ENCODE measurements at places on chromosomes 3 and 15.

DNA sequence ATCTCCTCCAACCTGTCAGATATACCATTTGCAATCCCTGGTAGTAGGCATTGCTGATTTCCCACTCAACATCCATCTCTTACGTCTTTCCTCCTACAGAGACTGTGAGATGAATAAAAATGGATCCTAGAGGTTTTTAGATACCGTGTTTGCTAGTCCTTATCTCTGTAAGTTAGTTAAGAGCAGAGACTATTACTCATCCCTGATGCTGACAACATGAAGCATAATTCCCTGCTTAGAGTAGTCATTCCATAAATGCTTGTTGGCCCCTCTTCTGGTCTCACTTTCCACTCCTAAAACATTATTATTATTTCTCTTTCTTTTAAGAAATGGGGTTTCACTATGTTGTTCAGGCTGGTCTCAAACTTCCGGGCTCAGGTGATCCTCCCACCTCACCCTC is 136.2 kb downstream of the RTP4 start:
- DNase-seq, result no peak

DNA sequence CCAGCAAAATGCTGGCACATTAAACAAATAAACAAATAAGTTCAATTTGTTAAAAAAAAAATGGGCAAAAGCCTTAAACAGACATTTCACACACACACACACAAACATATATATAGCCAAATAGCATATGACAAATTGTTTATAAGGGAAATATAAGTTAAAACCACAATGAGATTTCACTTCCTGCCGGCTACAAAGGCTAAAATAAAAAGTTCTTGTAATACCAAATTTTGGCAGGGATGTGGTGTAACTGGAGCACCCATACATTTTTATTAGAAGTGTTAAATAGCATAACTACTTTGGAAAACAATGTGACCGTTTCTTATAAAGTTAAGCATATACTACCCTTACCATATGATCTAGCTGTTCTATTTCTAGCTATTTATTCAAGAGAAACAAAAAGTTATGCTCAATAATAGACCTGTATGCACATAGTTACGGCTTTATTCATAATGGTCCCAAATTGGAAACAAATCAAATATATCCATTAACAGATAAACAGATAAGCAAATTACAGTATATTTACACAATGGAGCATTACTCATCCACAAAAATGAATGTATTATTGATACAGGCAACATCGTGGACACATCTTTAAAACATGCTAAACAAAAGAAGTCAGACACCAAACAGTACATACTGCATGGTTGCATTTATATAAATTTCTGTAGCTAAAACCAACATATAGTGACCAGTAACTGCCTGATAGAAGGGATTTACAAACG is 93.9 kb downstream of the EOMES start:
- DNase-seq, result no peak

DNA sequence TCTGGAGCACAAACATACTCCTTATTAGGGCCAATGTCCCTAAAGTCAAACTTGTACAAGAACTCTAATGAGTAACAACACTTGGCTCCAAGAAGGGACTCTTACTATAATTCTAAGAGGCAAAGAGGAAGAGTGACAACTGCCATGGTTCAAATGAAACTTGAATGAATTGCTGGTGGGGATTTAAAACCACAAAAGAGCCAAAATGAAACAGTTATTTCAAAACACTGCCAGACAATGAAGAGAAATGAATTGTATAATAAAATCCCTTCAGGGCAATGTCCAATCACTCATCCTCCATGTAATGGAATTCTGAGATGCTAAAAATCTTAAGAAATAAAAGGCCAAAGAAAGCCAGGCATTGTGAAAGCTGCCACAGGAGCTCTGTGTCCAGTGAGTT is 14.2 kb downstream of the THRB start:
- no peak for DNase-seq

DNA sequence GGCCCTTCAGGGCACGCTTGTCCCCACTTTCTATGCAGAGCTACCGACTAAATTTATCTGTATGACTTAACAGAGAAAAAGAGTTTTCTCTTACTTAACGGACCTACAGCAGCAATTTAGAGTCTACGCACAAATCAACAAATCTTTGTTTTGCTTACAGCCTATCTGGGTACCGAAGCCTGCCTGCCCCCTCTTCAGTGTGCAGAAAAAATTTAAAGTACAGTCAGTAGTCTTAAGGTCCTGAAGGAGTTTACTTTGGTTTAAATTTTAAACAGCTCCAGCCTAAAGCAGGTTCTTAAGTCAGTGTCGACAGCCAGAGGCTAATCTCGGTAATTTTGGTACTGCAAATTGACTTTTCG is 570 bp downstream of the SACM1L start:
- DNase-seq, result no peak

GRCh38 chr15:84112025-84112424 is 123.5 kb upstream of the GOLGA6L4 start:
- no peak for DNase-seq

DNA sequence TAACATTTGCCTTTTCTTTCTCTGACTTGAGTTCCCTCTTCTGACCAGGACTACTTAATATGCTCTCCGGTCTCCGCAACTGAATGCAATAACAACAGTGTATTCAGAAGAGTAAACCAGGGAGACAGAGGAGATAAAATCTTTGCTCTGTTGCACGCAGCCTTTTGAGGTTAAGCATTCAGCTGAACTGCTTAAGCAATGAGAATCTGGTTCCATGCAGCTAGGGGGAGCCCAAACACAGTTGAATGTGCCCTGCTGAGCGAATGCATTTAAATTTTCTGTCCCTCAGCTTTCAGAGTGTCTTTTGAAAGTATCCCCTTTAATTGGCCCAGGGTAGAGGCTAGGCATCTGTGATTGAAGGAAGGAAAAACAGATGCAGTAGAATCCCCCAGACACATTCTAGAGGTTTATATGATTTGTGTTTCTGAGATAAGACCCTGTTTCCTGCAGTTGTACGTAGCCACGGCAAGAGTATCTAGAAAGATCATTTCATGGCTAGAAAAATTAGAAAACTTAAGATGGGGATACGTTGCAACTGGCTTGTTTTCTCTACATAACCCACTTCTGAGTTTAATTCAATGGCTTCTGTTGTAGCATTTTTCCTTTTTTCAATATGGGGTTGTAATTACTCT is 309.6 kb downstream of the TUSC7 start:
- peak; percentile 87 for DNase-seq

DNA sequence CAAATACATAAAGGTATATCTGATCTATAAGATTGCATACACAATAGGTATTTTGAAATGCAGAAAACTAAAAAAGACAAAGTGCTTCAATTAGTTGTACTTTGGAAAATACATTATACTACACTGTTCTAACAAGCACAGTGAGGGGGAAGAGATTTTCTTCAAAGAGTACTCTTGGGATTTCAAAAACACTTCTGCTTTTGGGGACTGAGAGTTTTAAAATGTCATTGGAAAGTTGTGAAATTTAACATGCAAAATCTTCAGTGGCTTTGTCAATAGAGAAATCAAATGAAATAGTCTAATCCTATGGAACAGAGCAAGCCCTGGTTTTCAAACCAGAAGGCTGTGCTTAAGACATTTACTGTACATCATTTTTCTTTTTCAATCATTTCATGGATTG is 322.2 kb upstream of the SEMA6D start:
- no peak for DNase-seq

DNA sequence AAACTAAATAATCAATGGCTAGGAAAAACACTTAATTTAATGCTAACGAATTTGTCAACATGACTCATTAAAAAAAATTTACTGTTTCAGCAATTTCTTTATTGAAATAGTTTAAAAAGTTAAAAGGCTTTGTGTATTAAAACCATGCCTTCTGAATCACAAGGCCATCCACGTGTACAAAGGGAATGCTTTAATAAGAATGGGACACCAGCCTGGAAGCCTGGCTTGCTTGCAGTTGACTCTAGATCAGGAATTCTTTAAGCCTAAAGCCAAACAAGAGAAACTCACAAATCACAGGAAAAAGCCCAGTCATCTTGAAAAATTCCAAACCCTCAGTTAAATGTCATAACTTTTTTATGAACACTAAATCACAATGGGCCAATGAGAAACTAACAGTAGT is 137.6 kb downstream of the PEAK1 start:
- peak; percentile 82 for DNase-seq

- DNase-seq, result no peak
These were observed 168.9 kb upstream of the RGMA start for GRCh38 chr15:93257920-93258319.

GRCh38 chr15:37132826-37133417 is 32.6 kb upstream of the MEIS2 start:
- DNase-seq, result no peak

DNA sequence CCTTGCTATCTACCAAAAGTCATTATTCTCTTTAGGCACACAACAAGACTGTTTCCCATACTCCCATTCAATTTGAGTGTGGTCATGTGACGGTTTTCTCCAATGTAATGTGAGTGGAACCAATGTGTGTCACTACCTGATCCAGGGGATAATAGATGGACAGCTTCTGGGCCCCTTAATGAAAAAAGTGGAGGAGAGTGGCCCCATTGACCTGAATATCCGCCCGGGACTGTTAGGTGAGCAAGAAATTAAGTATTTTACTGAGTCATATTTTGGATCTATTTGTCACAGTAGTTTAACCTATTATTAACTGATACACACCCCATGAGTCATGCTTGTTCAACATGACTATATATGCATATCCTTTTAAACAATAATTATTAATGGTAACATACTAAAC is 15.1 kb upstream of the ARID3B start:
- DNase-seq, result no peak

- DNase-seq, result peak; percentile 52
These were observed 16.1 kb upstream of the SEMA4B start for GRCh38 chr15:90184786-90185704.

DNA sequence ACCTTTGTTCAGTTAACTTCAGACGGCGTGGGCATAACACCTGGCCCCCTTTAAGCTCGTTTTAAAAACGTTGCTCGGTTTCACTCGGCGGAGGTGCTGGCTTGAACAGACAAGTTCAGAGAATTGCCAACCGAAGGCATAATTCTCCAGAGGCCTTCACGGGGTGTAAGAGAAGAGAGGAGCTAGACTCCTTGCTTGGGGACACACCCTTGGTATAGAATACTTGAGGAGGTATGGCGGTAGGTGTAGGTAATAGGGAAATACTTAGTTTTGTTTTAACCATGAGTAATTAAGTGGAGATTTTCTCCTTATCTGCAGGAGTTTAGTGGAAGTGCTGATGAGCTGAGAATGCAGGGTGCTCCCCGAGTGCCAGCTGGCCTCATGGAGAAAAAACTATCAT is 921 bp downstream of the FBXL2 start:
- DNase-seq, result peak; percentile 37

GRCh38 chr3:140205598-140205997 is 270.6 kb downstream of the CLSTN2 start:
- no peak for DNase-seq

GRCh38 chr3:187522293-187522692 is 147.9 kb downstream of the SST start:
- DNase-seq, result peak; percentile 51

DNA sequence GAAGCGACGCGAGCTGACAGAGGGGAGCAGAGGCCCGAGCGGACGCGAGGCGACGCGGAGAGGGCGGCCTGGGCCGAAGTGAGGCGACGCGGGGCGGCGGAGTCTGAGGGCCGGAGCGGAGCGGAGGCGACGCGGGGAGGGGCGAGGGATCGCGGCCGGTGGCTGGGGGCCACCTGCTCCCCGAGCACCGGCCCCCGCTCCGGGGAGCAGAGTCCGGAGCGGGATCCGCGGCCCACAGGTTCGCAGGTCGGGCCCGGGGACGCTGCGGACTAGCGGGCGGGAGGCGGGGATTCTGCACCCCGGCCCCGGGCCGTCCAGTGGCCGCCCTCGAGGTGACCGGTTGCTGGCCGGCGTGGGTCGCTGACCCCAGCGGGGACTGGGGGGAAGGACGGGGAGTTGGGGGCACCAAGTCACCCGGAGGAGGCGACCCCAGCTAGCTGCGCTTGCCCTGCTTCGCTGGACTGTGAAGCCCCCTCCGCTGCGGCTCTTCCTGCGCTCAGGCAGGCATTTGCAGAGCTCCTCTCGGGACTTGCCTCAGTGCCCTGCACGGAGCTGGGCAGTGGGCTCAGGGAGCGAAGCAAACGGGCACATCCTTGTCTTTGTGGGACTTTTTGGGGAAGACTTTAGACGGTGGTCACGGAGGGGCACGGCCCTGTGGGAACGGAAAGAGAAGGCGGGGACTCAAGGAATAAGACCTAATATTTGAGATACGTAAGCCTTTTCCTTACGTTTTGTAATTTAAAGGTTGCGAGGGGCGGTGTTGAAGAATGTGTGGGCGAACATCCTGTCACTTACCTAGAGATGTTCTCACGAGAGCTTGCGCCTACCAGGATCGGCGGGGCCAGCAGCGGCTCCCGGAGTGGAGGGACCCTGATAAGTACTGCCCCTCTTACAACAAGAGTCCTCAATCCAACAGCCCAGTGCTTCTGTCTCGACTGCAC is 566 bp downstream of the HMCES start:
- peak; percentile 78 for DNase-seq

- DNase-seq, result no peak
These were observed 169.1 kb downstream of the TPRG1 start for GRCh38 chr3:189340680-189341460.

DNA sequence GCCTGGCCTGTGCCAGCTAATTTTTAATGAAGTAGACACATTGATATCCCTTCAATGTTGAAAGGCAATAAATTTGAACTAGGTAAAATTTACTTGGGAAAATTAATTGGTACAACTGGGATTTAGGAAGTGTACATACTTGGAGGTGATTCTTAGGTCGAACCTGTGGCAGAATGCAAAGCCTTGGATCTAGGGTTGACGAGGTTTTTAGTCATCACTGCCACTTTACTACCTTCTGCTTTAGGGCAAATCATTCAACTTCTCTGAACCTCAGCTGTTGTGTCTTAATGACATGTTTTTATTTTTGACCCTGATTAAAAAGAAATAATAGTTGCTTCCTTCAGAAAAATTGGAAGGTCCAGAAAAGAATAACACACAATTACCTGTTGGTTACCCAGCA is 2.5 kb downstream of the APPL1 start:
- DNase-seq, result no peak

DNA sequence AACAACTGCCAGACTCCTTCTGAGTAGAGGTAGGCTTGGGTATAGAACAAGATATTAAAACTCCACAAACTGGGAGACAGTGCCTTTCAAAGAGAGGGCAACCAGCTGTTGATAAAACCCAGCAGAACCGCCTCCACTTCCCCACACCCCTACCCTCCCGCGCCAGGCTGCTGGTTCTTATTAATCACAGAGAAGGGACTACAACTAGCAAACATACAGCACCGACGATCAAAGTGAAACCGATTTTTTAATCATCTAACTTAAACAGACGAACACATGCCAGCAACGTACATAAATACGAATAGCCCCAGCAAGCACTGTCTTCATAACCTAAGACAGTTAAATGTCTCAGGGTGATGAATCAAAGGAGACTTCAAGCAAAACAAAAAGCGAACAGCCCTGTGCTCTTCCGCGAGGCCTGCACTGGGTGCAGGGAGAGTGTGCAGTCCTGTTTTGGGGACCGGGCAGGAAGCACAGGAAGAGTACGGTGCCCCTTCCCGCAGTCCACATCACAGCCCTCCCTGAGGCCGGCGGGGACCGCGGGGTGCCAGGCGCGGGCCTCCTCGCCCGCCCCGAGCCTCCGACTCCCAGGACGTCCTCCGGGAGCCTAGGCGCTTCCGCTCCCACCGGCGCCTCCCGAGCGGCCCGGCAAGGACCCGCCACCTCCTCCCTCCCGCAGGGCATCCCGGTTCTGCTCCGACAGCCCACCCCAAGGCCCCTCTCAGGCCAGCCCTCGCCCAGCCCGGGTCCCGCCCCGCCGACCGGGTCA is 75.1 kb upstream of the VGLL4 start:
- DNase-seq, result peak; percentile 38

GRCh38 chr3:26622621-26623418 is at the start of gene LRRC3B:
LRRC3B (plus strand) TSS chr3:26622772; CDS start chr3:26709673, 86,901 bp downstream.
- peak; percentile 46 for DNase-seq
